ENCODE measurements at places on chromosomes 12 and 14.

GRCh38 chr12:100962086-100962712 is 167.6 kb downstream of the ANO4 start:
- no peak for DNase-seq

- DNase-seq: no peak
These were observed 21.9 kb upstream of the HIP1R start for GRCh38 chr12:122813310-122813713.

GRCh38 chr12:617304-617915 is 45.8 kb downstream of the NINJ2 start:
- no peak for DNase-seq

- DNase-seq: no peak
These were observed 583.7 kb upstream of the LRFN5 start for GRCh38 chr14:41022932-41023331.
